Activated CD4-positive, CD25-positive, alpha-beta regulatory T cell treated with anti-CD3 and anti-CD28 coated beads, Interleukin-2, amount 50 U/mL, for 24 hours (primary cell): ENCODE measurements at places on chromosomes 12 and 14.

DNA sequence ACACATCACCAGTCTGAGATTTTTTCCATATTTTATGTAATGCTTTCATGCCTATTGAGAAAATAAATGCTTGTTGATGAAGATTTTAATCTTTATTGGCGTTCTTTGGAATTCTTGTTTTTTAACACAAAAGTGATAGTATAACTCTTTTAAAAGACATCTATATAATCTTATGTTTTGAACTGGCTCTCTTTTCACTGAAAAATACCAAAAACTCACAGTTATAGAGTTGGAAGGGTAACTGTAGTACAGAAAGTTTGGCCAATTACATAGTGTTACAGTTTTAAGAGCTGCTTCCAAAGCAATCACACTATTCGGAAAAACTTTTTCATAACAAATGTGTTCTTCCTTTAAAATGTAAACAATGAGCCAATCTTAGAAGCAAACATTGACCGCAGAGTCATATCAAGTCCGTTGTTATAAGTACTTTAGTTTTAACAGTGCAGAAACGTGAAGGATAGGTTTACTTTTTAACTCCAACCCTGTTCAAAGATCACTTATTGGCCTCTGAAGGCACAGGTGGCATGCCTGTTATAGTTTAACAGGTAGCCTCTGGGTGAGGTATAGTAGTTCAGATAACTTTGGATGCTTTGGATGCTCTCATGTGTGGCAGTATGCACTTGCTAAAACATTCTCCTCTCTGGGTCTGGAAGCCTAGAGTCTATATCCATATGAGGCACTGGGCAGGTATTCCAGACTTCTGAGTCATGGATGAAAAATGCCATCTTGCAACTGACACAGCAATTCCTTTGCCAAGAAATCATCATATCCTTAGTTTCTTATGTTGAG is 12.1 kb upstream of the NTN4 start:
- no peak for ATAC-seq

DNA sequence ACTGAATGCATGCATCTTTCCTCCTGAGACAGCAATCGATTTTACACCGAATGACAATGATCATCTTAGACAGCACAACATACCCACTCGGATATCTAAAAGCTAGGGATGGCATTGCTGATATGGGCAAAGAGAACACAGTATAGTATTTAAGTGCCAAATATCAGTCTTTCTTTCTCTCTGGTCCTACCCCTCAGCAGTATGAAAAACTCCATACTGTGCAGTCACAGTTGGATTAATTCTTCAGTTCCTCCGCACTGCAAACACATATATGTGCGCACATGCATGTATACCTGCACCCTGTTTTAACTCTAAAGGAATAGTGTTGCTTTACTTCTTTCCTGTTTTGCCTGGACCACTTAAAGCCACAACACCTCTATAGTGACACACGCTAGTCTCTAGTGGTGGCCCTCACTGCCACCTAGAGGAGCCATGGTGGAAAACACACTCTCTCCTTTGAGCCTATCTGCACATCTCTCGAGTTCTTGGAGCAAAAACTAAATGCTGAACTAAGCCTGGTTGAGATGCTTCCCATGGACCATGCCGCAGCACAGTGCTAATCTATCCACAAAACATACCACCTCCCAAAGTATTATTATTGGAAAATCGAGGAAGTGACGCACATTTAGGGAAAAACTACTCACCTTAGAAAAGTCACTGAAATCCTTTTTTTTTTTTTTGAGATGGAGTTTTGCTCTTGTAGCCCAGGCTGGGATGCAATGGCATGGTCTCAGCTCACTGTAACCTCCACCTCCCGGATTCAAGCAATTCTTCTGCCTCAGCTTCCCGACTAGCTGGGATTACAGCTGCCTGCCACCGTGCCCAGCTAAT is 11.9 kb downstream of the TMEM52B start:
- ATAC-seq, result peak; percentile 96

DNA sequence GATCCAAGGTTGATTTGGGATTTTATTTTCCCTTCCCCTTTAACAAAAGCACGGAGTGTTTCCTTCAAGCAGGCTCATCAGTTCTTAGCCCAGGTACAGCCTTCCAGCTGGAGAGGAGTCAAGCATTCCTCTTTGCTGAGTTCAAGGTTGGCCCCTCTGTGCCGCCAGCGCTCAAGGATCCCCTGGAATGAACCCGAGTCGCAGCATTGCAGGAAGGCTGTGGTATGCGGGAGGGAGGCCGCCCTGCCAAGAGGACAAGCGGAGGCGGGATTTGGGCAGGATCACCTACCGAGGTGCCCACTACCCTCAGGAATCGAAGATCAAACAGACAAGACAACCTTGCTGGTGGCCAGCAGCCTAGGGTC is 53.9 kb upstream of the NCOR2 start:
- no peak for ATAC-seq

DNA sequence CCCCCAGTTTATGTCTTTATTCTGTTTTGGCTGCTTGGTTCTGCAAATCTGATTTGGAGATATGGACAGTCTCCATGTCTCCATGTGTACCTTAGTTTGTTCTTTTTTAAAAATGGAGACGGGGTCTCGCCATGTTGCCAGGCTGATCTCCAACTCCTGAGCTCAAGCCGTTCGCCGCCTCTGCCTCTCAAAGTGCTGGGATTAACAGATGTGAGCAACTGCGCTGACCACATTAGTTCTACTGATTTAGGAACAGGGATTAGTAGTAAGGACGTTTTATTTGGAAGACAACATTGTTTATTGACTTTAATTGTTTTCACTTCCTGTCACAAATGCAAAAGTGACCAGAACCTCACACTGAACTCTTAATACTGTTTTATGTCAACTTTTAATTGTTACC is 14.7 kb downstream of the AEBP2 start:
- no peak for ATAC-seq

- no peak for ATAC-seq
These were observed 5.8 kb downstream of the VRK1 start for GRCh38 chr14:96802963-96803362.

GRCh38 chr14:95953111-95953724 is 76.6 kb downstream of the TUNAR start:
- ATAC-seq, result no peak

DNA sequence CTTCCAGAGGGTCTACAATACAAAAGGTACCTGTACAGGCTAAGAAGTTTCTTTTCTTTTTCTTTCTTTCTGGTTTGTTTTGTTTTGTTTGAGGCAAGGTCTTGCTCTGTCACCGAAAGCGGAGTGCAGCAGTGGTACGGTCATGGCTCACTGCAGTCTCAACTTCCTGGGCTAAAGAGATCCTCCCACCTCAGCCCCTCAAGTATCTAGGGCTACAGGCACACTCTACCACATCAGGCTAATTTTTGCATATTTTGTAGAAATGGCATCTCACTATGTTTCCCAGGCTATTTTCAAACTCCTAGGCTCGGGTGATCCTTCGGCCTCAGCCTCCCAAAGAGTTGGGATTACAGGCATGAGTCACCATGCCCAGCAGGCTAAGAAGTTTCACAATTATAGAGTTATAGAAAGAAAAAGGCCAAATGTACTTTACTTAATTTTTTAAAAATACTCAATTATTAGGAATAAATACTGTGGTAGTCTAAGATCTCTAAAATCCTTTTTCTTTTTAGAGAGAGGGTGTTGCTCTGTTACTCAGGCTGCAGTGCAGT is 3.0 kb upstream of the PIGH start:
- no peak for ATAC-seq

GRCh38 chr12:66674495-66675122 is 4.3 kb downstream of the GRIP1 start:
- no peak for ATAC-seq

GRCh38 chr14:25546826-25547225 is 496.9 kb upstream of the STXBP6 start:
- no peak for ATAC-seq

DNA sequence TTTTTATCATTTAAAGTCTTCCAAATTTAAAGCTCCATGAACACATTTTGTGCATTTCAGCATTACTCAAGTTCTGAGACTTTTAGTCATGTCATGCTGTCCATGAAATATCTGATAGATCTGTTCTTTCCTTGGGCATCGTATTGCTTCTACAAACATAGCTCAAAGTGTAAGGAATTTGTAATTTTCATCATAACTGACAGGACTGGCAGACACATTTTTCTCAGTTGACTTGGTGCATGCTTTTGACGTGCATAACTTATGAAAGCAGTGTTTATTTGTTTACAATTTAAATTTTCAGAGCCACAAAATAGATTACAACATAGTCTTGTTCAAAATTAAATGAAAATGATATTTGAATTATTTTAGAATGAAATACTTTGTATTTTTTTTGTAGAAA is 812.1 kb upstream of the NOVA1 start:
- ATAC-seq, result no peak

DNA sequence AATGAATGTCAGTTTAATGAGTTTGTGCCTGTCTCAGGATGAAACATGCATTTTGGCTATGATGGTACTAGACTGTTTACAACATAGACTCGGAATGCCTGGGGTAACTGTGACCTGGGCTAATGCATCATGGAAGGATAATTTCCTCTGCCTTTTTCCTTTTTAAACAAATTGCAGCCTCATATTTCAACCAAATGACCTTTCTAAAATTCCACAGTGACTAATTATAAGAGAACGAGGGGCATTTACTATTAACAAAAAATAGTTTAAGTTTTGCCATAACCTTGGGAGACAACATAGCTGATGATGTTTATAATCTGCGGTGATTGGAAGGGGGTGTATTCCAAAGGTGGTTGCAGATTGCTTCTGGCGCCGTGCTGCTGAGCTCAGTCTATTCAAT is 1140.5 kb downstream of the GALC start:
- no peak for ATAC-seq

DNA sequence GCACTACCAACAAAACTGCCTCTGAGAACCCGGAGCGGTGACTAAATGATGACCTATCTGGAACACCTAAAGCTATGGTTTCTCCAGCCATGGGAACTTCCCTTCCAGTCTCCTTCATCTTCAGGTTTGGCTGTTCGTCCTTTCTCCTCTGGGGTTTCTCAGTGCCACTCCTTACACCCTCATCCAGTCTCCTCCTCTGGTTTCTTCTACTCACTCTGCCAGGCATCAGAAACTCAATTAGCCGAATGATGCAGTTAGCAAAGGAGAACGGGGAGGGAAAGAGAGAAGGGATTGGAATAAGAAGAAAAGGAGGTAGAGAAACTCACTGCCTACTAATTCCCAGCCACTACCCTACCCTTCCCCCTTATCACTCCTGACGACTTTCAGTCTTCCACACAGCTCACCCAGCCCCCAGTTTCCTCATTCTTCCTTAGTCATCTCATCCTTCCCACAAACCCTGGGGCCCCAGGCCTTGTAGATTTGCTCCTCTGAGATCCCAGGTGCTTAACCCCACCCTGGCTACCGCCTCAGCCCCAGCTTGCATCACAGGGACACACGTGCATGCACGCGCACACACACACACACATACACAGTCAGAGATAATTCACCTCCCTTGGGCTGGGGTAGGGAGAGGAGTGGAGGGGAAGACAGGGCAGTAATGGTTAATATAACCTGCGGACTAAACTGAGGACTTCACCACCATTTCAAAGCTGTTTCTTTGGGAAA is 13.0 kb downstream of the FGD6 start:
- ATAC-seq, result no peak

- no peak for ATAC-seq
These were observed 72.4 kb upstream of the GZMB start for GRCh38 chr14:24706351-24706750.
